ENCODE measurements at places on chromosomes 2 and 18.

- no peak for DNase-seq
Measured at GRCh38 chr2:137729305-137729704, 235.0 kb upstream of the HNMT start.

GRCh38 chr2:20487030-20487391 is 40.1 kb downstream of the RHOB start:
- DNase-seq: no peak

DNA sequence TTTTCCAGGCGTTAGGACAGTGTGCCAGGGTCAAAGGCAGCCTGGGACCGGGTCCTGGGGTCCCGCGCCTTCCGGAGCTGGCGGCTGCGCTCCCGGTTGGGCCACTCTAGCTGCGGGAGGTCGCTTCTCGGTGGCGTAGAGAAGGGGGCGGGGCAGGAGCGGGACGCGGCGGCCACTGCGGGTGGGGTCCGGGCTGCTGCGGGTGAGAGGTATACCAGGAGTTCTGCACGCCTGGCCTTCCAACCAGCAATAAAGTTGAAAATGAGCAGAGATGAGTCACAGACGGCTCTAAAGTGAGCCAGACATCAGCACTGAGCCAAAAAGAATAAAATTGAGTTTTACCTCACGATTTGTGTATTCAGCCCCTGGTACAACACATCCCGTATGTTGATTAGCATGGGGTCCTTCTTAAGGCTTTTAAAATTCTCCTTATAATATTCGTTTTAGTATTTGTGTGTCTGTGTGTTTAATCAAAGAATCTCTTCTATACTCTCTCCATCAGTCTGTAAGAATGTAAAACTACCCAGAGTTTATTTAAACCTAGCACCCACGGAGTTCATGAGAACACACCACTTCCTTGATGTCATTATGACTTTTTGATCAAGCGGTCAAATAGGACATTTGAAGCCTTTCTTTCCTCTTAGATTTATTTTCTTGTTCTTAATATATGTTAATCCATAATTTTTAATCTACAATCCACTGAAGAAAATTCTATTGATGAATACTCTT is at the start of gene C1GALT1C1L:
Gene C1GALT1C1L (minus strand): TSS at position 108 of the 729 bp plus-strand sequence. CDS start 107 bp downstream, at position 1.
- peak; percentile 19 for DNase-seq

DNA sequence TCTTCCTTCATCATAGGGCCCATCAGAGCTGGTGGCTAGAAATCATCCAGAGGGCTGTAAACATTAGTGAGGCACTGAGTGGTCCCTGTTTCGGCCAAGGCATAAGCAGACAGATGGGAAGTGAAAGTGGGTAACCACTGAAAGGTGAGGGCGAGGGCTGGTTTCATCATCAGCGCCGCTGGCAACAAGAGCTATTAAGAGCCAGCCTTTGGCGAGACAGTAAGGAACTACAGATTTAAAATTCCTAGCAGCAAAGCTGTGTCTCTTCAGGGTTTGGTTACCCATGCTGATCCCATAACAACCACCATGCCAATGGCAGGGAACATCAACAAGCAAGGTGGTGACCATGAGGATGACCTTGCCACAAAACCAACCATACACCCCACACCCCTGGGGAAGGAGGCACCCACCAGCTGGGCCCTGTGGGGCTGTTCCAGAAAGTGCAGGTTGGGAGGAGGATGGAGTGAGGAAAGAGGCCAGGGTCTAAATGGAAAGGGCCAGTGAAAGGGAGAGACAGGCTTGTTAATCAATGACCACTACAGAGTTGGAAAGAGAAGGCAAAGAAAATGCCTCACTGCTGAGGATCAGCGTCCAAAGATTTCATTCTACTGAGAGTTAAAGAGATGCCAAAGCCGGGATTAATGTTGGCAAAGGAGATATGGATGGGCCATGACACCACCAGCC is 9.0 kb upstream of the SLC20A1 start:
- DNase-seq: no peak

DNA sequence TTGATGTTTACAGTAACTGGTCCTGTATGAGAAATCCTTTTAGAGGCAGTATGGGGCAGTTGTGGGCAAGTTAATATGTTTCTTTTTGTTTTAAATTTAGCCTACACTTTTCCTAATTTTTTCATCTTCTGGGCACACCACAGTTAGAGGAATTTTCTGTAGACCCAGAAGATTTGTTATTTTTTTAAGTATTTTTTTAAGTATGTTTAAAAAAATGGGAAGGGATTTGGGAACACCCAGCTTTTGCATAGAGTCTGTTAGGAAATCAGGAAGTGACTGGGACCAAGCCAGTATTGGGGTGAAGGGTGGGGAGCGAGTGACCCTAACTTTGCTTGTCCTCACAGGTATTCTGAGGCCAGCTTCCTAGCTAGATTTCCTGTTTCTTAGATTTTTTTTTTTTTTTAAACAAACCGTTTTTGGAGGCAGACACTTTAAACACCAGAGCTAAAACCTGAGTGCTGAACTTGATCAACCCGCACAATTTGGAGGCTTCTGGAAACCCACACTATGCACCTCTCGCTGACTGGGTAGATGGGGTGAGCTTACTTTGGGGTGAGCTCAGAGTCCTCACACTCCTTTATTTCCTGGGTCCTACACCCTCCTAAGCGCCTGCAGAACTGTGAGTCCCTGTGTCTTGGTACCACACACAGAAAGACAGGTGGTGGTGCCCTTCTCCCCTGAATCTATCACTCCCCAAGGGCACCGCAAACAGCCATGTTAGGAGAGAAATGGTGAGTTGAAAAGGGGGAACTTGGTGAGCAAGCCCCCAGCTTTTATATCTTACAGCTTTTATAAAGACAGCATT is 5.2 kb downstream of the GATA6 start:
- DNase-seq: no peak

DNA sequence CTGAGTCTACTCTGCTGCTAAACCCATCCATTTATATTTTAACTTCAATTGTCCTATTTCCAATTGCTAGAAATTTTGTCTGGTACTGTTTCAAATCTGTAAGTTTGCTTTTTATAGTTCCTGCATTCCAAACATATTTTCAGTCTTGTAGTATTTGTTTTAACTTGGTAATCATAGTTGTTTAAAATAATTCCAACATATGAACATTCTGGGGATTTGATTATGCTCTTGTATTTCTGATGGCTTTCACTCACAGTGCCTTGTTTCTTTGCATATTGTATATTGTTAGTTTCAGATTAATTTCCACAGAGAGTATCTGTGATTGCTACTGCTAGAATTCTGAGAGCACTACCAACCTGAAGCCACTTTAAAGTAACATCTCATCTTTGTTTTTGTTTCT is 202.4 kb downstream of the ETAA1 start:
- DNase-seq: no peak

DNA sequence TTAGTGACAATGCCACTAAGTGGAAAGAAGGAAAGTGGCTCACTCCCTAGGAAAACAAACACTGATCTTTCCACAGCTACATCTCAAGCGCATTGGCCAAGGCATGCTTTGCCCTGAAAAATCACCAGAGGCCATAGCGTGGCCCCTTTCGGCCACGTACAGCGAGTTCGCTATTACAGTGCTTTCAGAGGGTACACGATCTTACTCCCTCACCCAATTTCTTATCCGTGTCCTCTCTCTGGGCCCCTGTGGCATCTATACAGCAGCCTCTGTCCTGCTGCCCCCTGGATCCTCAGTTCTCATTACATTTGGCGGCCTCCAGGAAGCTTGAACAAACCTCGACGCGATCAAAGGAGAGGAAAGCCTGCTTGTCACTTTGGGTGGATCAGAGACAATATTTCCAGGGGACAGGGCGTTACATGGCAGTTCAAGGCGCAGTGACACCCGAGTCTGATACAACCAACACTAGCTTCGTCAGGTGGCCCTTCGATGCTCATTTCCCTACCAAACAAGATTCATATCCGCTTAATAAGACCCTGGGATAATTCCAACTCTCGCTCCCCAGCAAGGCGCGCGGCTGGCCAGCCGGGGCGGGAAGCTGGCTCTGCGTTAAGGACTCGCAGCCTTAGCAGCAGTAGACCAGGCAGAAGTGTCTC is 941 bp downstream of the SKOR2 start:
- DNase-seq: no peak

DNA sequence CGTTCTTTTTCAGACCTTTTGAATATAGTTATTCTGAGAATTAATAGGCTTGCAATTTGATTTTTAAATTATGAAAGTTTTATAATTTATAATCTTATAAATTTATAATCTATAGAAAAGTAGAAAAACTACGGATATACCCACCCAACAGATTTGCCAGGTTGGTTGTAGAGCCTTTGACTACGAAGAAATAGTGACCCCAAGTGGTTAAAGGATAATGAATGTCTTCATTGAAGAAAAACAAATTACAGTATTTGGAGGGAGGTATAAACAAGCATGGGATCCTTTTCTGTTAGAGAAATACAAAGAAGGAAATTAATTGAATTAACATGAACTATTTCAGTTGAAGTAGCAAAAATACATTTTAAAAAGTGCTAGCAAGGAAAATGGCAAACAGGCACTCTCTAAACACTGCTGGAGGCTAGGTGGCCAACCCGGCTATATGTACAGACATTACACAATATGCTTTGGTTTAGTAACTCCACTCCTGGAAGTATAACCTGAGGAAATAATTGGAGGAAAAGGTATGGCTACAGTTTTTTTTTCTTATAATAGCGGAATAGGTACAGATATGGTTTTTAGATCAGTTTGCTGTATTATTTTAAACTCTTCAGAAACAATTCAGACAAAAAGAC is 110.9 kb downstream of the MIB1 start:
- no peak for DNase-seq

GRCh38 chr18:78790511-78790910 is 189.1 kb upstream of the SALL3 start:
- no peak for DNase-seq

DNA sequence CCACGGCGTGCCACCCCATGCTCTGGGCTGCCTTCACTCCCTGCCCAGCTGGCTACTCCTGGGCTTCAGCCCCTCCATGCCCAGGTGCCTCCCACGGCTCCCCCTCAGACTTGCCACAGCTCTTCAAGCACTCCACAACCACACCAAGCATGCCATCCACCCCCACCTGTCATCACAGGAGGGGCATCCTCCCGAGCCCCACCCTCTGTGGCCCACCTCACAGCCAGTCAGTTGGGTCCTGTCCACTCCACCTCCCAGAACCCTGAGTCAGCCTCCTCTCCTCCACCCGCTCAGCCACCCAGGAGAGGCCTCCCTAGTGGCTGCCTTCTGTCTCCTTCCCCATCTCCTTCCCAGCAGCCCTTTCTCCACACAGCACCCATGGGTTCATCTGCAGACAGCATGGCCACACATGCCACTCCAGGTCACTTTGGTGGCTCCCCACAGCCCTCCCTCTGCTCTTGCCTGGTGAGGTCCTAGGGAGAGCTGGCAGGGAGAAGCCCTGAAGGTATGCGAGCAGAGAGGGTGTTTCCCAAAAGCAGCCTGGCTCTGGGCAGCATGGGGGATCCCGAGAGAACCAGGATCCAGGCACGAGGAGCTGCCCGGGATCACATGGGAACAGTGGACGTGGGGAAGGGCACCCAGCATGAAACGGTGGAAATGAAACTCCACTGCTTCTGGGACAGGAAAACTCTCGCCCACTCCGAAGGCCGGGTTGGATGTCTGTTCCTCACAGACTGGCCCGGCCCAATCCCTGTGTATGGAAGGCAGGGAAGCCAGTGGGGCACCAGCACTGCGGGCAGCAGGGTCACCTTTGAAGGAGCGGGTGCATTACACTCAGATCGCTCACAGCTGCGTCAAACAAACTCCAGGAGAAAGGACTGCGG is 2.7 kb downstream of the LIMS2 start:
- DNase-seq: no peak

DNA sequence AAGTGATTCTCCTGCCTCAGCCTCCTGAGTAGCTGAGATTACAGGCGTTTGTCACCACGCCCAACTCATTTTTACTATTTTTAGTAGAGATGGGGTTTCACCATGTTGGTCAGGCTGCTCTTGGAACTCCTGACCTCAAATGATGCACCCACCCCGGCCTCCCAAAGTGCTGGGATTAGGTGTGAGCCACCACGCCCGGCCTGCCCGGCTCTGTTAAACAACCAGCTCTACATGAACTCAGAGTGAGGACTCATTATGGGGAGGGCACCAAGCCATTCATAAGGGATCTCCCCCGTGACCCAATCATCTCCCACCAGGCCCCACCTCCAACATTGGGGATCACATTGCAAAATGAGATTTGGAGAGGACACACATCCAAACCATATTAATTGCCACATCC is 8.8 kb downstream of the ATIC start:
- DNase-seq: no peak

- no peak for DNase-seq
Measured at GRCh38 chr2:17791121-17791816, 25.0 kb upstream of the MSGN1 start.

GRCh38 chr2:170362871-170363631 is 185.1 kb downstream of the MYO3B start:
- DNase-seq: no peak

DNA sequence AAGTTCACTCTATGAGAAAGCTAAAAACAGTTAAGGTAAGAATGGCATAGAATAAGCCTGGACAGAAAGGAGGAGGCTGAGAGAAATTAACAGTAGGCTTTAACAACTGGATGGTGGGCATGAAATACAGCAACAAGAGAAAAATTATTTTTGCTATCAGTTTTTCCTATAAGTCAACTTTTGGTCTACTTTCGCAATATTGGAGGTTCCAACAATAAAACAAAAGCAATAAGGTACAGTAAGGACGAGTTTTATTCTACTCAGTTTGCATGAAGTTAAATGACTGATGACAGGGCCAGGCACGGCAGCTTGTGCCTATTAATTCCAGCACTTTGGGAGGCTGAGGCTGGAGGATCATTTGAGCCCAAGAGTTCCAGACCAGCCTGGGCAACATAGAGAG is 17.3 kb downstream of the RAB1A start:
- no peak for DNase-seq

DNA sequence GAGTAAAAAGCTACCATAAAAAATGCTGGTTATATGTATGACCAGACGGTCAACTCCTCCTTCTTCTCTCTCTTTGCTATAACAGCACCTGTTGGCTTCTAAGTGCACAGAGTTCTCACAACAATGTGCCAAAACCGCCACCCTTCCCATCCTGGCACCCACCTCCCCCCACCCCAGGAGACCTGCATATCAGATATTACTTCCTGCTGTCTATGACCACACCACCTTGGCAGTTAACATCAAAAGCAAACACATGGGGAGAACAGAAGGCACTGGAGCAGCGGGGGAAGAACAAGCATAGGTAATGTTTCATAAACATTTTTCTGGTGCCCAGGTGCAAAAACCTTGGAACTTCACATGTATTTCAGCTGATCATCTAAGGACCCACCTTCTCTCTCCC is 15.5 kb downstream of the SPRED2 start:
- no peak for DNase-seq

DNA sequence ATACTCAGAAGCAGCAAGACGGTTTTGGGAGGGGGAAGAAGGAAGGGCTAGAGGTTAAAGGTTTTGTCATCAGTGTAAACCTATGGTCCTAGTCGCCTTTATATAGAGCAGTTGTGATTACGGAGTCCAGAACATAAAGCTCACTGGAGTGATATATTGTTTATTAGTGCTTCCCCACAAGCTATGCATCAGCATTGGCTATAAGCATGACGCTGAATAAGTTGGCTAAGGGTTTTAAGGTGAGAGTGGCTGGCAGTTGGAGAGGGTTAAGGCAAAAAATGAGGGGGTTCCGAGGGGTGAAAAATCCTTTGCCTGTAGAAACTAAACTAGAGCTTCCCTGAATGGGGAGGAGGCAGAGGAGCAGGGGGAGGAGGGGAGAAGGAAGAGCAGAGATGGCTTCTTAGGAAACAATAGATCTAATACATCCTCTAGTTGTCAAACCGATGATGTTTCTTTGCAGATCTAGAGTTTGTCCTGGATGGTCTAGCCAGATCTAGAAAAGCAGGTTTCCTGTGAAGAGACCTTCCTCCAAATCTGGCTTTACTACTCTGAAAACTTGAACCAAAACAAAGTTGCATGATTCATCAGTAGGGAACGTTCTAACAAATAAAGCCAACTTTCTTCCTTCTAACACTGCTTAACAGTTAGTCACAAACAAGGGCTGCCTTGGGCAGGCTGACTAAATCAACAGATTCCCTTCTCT is 2.5 kb downstream of the KLF7 start:
- DNase-seq: peak; percentile 48
